ENCODE measurements at places on chromosomes 11 and 22.

GRCh38 chr11:47514825-47515647 is 37.9 kb downstream of the CELF1 start:
- DNase-seq: no peak

- no peak for DNase-seq
Measured at GRCh38 chr11:62443390-62444235, 24.8 kb downstream of the SCGB1A1 start.

DNA sequence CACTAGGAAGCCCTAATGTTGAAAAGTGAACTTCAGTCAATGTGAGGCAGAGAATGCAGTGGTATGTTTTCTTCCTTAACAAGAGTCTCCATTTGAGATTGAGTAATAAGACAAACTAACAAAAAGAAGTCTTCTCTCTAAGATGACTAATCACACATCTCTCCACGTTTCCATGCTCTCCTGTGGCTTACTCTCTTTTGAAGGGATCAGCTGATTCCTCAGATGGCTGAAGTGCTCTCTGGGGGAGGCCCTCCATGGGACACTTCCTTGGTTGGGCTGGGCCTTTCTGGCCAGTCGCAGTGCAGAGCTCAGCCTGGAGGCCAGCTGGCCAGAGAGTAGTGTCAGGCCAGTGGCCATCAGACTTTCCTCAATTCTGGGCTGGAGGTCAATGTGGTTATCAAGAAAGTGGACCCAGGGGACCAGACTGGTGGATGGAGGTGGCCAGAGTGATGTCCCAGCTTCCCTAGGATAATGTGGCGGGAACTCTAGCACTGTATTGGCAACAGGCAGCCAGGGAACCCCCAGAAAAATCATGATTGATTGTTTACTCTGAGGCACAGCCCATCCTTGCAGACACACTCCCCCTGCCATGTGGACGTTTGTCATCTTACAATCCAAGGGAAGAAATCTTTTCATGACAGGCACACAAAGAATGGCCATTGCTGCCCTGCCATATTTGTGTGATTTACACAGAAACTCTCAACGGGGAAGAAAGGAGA is 14.5 kb downstream of the CSRP3 start:
- DNase-seq: no peak

DNA sequence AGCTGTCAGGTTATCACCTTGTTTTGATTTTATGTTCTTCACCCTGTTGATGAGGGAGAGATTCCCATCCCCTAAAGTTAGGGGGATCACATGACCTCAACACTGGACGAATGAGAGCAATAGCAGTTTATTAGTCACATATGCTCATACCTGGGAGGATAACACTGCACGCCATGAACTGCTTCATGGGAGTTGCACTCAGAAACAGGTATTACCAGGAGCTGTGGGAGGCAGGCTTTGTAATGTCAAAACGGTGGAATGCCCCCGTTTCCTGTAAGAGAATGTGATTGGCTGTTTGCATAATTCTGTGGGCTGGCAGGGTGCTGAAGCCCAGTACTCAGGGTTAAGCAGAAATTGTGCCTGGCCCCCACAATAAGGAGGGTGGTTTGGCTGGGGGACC is 3.2 kb upstream of the THY1 start:
- DNase-seq: no peak

- DNase-seq: no peak
Measured at GRCh38 chr11:76760236-76760635, 22.9 kb upstream of the TSKU start.
